NCI-H1105 (cell line): ENCODE measurements at places on chromosomes 3 and 15.

DNA sequence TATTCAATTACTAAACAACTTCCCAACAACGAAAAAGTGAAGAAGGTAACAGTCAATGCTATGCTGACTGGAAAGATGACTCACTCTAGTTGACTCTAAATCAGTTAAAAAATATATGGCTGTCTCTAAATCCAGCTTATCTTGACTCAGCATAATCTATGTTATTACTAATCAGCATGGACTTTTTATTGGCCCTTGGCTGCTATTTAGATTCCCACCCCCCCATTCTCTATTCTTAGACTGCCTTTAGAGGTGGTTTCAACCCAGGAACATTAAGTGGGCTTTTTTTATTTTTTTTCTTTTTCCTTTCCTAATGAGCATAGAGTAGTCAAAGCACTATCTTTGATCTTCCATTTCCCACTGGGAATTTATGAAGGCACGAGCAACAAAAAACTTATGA lies 1.9 kb downstream of the PCOLCE2 start:
- no peak for DNase-seq

- DNase-seq = no peak
These were observed 91.2 kb upstream of the VEPH1 start for GRCh38 chr3:157594413-157594812.

DNA sequence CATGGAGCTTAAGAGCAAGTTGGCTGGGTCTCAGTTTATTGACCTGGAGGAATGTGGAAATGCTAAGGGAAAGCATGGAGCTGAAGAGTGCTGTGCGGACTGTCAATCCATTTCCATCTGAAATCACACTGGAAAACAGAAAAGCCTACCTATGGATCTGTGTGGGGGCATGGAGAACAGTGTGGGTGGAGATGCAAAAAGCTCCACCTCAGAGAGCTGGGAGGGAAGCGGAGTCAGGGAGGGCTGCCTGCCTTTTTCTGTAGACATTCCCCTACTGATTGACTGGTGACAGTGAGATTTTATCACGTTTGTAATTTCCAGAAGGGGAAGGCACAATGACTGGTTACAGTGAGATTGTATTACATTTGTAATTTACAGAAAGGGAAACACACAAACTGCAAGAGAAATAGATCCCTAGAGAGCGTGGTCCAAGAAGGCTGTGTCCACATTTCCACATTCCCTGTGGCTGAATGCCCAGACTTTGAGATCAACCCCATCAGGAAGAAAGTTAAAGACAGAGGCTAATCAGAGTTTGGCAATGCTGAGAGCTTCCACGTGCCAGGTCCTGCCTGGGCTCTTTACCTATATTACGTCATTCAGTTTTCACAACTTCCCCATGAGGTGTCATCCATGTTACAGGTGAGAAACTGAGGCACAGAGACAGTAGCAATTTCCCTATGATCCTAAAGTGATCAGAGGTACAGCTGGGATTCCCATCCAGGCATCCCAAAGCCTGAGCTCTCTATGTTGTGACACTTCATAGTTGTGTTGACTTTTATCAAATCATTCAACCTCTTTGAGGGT lies 67.7 kb upstream of the NSMCE3 start:
- DNase-seq = no peak

GRCh38 chr3:113057117-113057516 lies 66.3 kb downstream of the GTPBP8 start:
- DNase-seq = no peak
